CD8-positive, alpha-beta T cell (primary cell): ENCODE measurements at places on chromosomes 13 and 19.

GRCh38 chr19:38693380-38694223 is 46.2 kb downstream of the ACTN4 start:
- DNase-seq: peak; percentile 49

GRCh38 chr19:53957448-53958167 is 5.1 kb upstream of the CACNG8 start:
- no peak for DNase-seq

DNA sequence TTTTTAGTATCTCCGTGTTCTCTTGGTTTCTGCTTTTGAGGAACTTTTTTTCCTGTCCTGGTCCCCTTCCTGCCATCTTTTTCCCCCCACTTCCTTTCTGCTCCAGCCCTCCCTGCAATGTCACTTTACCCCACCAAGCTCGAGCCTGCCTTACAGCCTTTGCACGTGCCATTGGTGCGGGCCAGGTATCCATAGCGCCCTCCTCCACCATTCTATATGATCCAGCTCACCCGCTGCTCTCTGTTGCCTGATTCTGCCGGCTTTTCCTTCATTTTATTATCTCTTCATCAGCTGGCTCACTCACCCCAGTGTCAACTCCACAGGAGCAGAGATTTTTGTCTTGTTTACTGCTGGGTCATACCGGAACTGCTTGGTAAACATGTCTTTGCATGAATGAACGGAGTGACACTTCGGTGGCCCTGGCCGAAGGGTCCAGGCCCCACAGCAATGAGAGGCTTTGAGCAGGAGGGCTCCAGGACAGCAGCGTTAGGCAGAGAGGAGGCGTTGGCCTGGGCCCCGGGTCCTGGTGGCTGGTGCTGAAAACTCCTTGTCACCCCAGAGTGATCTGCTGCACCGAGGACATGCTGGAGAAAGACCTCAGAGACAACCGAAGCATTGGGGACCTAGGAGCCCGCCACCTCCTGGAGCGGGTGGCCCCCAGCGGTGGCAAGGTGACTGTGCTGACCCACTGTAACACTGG is 1.2 kb downstream of the MRI1 start:
- DNase-seq: no peak

GRCh38 chr19:9786342-9786741 is 17.8 kb upstream of the ZNF846 start:
- DNase-seq: no peak
